ENCODE measurements at places on chromosomes 6 and 20. TPM values are rescaled to one million over a fixed set of nuclear protein-coding genes. Genes with fewer than 3 reads are reported as not detected.

The CRIP3 gene
- 0.43 TPM for polyA plus RNA-seq

The VSX1 gene
- polyA plus RNA-seq = not detected

- no peak for DNase-seq
Measured at GRCh38 chr6:89067796-89068195, 12.8 kb upstream of the PNRC1 start.

The FRMD1 gene
- polyA plus RNA-seq = 0.40 TPM

GRCh38 chr20:51801122-51801822 is 1.0 kb downstream of the SALL4 start:
- DNase-seq = peak; percentile 41

- no peak for DNase-seq
Measured at GRCh38 chr6:78460711-78461110, 406.6 kb upstream of the IRAK1BP1 start.

The CALHM4 gene
- not detected for polyA plus RNA-seq

DNA sequence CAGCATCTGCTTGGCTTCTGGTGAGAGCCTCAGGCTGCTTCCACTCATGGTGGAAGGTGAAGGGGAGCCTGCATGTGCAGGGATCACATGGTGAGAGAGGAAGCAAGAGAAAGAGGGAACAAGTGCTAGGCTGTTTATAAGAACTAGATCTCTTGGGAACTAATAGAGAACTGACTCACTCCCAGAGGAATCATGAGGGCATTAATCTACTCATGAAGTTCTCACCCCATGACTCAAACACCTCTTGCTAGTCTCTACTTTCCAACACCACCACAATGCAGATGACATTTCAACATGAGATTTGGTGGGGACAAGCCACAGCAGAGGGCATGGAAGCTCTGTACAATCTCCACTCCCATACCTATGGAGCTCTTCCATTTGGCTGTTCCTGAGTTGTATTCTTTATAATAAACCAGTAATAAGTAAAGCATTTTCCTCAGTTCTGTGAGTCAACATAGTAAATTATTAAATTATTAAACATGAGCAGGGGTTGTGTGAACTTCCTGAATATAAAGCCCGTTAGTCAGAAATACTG is 524.1 kb upstream of the NRSN1 start:
- no peak for DNase-seq

The TTLL9 gene
- 0.12 TPM for polyA plus RNA-seq

The POFUT1 gene
- 29.3 TPM for polyA plus RNA-seq

GRCh38 chr6:106106276-106107042 is 20.3 kb downstream of the PRDM1 start:
- DNase-seq = no peak

DNA sequence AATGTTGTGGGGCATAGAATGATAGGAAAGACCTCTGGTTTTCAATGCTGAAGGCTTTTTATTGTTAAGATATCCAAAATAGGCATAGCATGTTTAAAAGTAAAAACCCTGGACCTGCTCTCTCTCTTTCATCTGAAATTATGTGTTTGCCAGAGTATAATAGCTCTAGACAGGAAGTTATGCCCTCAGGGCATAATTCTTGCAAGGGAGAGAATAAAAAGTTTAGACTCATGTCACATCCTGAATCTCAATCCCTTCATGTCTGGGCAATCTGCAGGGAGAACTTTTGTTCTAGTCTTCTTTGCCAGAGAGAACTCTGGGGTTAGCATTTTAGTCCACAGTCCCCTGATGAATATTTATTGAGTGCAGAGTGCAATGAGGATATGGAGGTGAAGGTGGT is 297.3 kb upstream of the FLRT3 start:
- DNase-seq = no peak

The TTK gene
- 15.1 TPM for polyA plus RNA-seq

- no peak for DNase-seq
Measured at GRCh38 chr6:157158897-157159296, 164.4 kb downstream of the TMEM242 start.

DNA sequence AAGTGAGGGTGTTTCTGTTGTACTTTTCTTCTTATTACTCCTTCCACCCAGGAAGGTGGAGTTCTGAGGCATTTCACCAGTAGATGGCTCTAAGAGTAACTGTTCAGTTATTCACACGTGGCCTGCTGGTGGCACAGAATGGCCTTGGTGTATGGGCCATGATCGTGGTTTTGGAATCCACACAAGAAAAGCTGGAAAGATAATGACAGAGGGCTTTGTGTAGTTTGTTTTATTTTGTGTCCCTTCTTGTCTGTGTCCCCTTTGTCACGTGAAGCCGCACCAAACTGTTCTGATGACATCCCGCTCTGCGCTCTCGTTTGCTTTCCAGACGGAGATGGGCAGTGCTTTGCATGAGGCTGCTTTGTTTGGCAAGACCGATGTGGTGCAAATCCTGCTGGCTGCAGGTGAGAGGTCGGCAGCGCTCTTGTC is 93.4 kb downstream of the ANKS1A start:
- DNase-seq = no peak

The CCN6 gene
- polyA plus RNA-seq = 0.19 TPM

DNA sequence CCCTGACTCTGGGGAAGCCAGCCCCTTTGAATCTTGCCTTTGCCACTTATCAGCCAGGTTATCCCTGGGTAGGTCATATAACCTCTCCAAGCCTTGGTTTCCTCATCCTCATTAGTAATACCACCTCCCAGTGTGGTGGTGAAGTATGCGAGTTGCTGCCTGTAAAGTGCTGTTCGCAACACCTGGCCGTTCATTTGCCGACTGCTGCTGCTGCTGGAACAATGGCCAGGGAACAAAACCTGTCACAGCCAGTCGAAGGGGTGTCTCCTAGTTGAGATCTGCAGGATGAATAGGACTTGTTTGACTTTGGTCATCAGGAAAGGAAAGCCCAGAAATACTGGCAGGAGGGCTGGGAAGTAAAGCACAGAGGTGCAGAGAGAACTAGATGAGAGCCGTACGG is 6.1 kb downstream of the MANBAL start:
- DNase-seq = no peak

DNA sequence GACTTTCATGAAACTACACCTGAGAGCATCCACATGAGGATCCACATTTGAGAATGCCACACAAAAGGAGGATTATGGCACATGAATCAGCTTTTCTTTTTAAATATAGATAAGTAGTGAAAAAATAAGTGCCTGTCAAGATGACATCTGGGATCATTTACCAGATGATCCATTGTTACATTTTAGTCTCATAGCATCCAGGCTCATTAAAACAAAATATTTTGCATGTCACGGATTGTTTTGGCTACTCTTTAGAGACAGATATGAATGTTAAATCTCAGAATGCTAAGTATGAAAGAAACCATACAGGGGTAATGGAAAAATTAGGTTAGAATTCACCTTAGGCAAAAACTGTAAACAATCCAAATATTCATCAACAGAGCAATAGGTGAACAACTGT is 66.7 kb downstream of the MYO6 start:
- DNase-seq = no peak

- DNase-seq = no peak
Measured at GRCh38 chr6:2890976-2891767, 11.9 kb downstream of the SERPINB9 start.

GRCh38 chr6:155349129-155349528 is 34.8 kb upstream of the TFB1M start:
- no peak for DNase-seq

The CGA gene
- 0.68 TPM for polyA plus RNA-seq

- DNase-seq = no peak
Measured at GRCh38 chr6:16224409-16224808, 14.0 kb upstream of the GMPR start.

- peak; percentile 88 for DNase-seq
Measured at GRCh38 chr20:4076671-4077070, 61.3 kb upstream of the RNF24 start.

The FAM120B gene
- polyA plus RNA-seq = 20.6 TPM

The HLA-DRB1 gene
- polyA plus RNA-seq = 7.5 TPM

- DNase-seq = no peak
Measured at GRCh38 chr20:25191051-25191450, 4.5 kb upstream of the ENTPD6 start.

- no peak for DNase-seq
Measured at GRCh38 chr6:1636971-1637871, 27.5 kb downstream of the FOXC1 start.

GRCh38 chr6:116529466-116530290 is 15.8 kb downstream of the TRAPPC3L start:
- no peak for DNase-seq

The XKR7 gene
- 0.16 TPM for polyA plus RNA-seq

DNA sequence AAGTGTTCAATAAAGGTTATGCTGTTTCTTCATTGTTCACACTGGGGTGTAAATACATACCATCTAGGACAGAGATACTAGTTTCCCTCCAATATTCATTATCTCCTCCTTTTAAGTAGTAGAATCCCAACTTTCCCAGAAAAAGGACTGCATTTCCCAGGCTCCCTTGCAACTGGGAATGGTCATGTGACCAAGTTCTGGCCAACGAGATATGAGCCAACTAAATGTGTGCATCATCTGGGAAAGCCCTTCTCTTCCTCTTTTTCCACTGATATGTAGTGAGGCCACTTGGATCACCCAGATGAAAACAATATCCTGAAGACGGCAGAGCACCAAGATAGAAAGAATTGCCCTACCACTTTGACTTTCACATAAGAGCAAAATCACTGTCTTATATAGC is 97.9 kb upstream of the PTPRT start:
- DNase-seq = no peak

DNA sequence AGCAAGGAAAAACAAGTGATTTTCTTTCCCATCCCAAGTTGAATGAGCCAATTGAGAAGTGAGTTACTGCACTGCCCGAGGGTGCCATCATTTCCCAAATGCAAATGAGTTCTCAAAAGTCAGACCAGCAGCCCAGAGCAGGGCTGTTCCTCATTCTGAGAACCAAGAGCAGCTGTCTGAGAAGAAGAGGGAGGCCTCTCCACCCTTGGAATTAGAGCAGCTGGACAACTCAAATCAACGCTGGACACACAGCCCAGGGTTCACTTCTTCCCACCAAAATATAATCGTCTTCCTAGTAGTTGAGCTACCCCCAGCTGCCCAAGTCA is 4.6 kb upstream of the PREX1 start:
- peak; percentile 47 for DNase-seq
